ENCODE measurements at places on chromosomes 2 and 18.

DNA sequence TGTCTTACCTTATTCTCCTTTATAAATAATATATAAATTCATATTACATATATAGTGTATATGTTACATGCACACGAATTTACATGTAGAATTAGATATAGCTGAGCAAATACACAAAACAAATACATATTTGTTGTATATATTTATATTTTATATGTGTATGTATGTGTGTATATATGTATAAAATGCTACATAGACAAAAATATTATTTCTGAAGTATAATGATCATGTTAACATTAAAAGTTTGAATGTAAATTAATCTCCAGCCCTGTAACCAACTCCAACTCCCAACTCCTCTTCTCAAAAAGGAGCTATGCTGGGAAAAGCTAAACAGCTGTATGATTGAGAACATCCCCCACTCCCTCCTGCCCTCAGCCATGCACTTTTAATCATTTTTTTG lies 42.7 kb upstream of the RND3 start:
- no peak for DNase-seq

- no peak for DNase-seq
Measured at GRCh38 chr2:165079432-165079831, 124.1 kb upstream of the SLC38A11 start.

- DNase-seq = no peak
Measured at GRCh38 chr2:85994421-85994777, 105.6 kb upstream of the ST3GAL5 start.

DNA sequence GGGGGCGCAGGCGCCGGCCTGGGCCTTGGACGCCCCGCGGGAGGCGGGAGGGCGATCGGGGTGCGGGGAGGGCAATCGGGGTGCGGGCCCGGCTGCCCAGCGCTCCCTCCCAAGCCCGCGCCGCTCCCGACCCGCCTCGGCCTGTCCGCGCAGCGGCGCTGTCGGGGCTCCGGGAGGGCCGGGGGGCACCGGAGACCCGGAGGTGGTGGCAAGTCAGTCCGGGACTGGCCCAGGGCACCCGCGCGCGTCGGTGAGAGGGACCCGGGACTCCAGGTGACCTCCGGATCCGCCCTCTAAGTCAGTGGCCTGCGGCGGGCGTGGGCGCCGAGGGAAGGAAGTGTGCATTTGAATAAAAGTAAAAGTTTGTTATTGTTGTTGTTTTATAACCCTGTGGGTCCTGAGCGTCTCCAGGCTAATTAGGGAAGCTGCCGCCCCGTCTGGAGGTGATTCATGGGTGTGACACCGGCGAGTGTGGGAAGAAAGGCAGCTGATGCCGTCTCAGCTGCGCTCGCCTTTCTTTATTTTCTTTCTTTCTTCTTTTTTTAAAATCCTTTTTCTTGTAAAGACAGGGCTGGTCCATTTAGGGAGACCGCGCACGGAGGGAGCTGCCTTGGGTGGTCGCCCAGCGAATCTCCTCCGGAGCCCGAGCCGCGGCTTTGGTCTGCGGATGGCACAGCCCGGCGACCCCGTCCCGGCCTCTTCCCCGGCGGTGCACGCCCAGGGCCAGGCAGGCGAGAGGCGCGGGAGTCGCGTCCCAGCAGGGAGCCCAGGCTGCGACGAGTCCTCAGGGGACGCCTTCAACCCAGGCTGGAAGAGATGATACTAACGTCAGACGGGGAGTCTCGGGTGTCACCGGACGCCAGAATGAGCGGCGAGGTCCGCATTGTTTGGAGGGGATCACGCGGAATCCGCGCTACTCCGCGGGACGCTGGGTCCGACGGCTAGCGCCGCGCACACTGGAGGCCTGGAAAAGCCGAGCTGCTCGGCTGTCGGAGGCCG lies 627 bp upstream of the CRACDL start:
- DNase-seq = no peak

DNA sequence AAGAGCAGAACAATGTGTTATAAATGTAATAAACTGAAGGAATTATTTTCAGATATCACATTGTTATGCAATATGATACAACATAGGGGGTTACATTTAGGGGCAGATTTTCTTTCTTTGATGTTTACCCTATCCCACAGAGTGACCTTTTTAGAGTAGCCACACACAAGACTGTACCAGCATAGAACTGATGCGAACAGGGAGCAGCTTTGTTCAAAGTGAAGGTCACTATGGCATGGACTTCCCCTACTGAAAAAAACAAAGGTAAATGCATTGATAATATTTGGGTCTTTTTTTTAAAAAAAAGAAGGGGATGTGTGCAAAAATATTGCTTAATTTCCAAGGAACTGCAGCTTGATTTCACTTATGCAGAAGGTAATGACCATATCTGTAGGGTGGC lies 1354.9 kb downstream of the SUCLG1 start:
- DNase-seq = no peak

- DNase-seq = no peak
Measured at GRCh38 chr2:73910873-73911547, 15.7 kb upstream of the DGUOK start.

- no peak for DNase-seq
Measured at GRCh38 chr2:131426727-131427126, 49.2 kb upstream of the TUBA3D start.

DNA sequence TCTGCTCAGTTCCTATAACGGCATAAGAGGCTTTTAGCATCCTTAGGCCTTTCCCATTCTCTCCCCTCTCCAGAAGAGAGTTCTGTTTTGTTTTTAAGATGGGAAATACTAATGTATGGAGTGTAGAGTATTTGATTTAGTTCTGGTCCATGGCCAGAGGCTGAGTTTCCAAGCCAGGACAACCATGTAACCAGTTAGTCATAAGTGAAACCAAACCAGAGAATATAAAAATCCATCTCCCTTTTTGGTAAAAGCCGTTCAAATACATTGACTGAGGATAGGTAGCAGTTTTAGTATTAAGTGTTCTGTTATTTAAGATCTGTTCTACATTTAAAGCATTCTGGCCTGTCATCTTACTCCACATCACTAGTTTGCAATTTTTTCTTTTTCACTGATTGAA lies 3.1 kb downstream of the PSMD1 start:
- no peak for DNase-seq

- DNase-seq = no peak
Measured at GRCh38 chr2:85234868-85235267, 92.9 kb downstream of the TGOLN2 start.

GRCh38 chr2:36355890-36356297 lies 316 bp downstream of the CRIM1 start:
- no peak for DNase-seq

DNA sequence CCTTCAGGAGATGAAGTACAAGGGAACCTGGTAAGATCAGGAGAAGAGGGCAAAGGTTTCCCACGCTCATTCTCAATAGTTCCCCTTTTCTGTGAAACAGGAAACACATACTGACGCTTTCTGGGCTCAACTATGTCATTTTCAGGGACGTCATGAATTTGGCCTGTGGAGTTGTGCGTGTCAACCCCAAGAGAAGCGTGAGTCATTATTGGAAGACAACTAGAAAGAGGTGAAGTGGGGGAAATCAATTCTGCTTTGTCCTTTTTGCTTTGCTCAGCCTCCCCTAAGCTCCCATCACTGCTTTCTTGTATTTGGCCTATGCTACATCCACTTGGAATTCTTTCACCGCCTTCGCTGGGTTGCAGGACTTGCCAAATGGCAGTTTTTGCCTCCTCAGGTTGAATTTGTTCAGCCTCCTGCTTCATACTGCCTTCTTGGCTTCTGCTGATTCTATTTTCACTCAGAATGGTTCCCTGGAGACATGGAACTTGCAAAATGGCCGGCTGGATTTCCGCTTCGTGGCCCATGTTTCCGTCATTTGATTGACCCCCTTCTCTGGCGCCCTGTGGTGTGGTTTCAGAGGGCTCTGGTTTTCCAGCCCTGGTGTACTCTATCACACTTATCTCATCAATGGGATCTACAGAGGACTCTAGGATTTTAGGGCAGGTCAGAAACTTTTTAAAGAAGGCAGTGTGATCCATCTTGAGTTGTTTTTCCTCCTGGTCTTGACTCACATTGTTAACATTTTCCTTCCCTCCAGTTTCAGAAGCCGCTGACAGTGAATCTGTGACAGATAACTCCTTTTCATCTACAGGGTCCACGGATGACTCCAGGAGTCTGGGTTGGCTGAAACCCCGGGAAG lies 93.3 kb downstream of the ALPK2 start:
- DNase-seq = no peak

DNA sequence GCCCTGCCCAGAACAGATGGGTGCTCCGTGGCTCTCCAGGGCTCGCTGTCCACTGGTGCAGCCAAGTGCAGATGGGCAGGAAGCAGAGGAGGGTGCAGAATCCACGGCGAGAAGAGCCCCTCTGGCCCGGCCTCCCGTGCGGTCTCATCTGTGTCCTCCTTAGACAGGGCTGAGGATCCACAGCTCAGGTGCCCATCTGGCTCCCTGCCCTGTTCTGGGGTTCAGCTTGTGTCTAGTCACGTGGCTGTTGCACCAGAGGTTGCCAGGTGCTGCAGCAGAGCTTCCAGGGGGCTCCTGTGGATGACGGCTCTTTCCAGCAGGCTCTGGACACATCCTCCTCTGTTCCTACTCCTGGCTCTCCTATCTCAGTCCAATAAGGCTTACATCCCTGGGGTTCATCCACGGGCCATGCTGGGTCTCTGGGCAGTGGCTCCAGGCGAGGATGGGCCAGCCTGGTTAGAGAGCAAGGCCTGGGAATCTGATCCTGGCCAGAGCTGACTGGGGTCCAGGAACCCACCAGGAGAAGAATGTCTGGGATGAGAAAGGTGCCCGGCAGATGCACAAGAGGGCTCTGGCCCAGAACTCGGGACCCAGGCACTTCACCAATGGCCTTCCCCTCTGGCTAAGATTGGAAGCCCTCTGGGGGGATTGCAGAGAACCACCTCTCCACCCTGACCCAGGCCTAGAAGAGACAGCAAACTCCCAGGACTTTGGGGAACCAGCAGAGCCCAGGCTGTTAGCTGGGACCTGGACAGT lies 116.3 kb upstream of the ID2 start:
- no peak for DNase-seq

DNA sequence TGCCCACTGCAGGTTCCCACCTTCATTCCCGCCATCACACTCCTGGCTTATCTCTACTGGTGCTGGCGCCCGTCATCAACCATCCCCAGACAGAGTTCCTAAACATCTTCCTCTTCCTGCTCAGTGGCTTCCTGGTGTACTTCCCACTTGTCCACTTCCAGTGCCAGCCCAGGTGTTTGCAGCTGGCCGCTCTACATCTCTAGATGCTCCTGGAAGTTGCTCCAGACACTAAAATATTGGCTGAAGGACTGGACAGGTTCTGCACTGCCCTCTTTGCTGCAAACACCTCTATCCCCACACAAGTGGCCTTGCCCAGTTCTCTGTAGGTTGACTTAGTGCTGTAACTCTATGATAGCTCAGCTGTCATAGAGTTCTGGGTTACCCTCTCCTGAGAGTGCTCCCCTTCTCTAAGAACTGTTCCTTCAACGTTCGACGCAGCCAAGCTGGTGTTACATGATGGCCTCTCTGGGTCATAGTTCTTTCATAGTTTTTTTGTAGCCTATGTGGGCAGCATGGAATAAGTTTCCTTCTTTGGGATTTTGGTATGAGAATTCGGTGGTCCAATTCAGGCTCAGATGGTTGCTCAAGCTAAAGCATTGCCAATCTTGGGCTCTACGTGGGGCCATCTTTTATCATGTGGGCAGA lies 45.8 kb upstream of the PUM2 start:
- DNase-seq = no peak

GRCh38 chr18:62832282-62832681 lies 116.9 kb downstream of the PHLPP1 start:
- no peak for DNase-seq

DNA sequence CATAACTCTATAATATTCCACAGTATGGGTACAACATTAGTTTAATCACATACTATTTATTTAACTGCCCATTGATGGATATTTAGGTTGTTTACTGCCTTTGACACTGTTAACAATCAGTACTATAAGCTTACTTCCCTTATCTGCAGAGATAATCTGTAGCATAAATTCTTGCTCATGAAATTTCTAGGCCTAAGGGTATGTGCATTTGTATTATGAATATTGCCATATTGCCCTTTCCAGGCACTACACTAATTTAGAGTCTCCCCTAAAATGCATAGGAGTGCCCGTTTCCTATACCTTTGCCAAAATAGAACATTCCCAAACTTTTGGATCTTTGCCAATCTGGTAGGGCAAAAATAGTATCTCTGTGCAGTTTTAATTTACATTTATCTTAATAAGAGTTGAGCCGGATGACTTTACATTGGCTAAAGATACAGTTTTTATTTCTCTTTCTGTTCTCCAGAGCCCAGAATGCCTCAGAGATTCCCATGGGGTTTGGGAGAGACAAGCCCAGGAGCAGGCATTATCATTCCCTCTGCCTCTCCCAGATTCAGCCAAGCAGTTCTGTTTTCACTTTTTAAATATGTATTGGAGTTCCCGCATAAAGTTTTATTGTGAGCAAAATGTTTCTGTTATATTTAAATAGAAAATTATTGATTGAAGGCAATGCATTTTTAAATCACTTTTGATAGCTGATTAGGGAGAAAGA lies 102.8 kb downstream of the CAPN13 start:
- DNase-seq = no peak

Data from EL (cell line).